Activated CD4-positive, alpha-beta T cell treated with anti-CD3 and anti-CD28 coated beads, Interleukin-10, Interleukin-2, amounts not matched to agents 100 ng/mL and 50 ng/mL, durations not matched to agents 16 hours and 8 hours (primary cell): ENCODE measurements at places on chromosomes 7 and 10.
A peak's percentile ranks its signal among the peaks of the same experiment; 100 is the strongest.

- DNase-seq: no peak
These were observed 37.0 kb downstream of the EPDR1 start for GRCh38 chr7:37957221-37957970.

DNA sequence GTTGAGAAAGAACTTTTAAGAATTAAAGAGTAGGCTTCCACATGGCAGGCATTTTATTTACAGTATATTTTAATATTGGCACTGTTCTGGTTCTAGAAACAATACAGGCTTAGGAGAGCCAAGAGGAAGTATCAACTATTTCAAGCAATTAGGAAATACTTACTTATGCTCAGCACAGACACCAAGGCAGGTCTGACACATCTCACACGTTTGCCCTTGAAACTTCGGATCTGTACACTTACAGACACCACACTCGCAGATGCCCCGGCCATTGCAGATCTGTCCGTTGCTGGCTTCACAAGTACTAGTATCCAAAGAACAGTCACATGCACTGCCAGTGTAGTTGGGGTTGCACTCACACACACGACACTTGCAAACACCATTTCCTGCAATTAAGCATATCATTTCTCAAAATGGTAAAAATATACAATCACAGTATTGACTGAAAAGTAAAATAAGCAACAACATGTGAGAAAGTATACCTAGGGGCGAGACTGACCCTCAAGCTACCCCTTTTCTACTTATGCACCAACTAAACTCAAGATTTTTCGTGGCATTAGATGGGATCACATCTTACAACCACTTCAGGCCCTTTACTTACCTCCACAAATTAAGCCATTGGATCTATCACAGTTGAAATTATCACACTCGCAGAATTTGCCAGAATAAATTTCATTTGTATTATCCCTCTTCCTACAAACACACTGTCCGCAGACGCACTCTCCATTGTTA lies 46.6 kb downstream of the ITGB1 start:
- no peak for DNase-seq

DNA sequence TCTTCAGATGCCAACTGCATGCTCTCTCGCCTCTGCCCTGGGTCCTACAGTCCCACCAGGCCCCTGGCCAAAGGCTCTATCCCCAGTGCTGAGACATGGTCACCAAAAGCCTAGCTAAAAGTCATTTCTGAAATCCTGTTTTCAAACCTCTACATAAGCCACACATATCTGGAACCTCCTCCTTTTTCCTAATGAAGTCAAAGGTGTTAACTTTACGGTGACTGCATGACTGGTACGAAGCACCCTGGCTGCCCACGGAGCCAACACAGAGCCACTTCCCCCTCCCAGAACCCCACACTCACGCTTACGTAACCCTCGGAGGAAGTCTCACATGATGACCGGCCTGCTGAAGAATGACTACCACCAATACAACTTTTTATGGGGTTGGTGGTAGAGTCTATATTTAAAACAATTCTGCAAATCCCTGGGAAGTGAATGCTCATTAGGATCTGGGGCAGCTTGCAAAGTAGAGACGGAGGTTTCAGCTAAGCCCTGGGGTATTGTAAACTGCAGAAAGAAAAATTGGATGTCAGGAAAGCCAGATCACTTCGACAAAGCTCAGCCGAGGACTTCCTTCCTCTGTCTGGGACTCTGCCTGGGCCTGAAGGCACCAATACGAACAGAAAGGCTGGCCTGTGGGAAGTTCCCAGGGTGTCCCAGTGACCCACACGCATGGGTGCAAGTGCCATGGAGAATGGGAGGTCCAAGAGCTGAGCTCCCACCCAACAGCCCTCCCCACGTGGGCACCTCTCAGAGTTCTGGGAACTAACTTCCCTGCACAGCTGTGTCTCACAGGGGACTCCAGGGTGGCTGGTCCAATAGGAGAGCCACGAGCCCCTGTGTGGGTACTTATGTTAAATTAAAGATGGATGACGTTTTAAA lies 50.7 kb downstream of the PDGFA start:
- no peak for DNase-seq

DNA sequence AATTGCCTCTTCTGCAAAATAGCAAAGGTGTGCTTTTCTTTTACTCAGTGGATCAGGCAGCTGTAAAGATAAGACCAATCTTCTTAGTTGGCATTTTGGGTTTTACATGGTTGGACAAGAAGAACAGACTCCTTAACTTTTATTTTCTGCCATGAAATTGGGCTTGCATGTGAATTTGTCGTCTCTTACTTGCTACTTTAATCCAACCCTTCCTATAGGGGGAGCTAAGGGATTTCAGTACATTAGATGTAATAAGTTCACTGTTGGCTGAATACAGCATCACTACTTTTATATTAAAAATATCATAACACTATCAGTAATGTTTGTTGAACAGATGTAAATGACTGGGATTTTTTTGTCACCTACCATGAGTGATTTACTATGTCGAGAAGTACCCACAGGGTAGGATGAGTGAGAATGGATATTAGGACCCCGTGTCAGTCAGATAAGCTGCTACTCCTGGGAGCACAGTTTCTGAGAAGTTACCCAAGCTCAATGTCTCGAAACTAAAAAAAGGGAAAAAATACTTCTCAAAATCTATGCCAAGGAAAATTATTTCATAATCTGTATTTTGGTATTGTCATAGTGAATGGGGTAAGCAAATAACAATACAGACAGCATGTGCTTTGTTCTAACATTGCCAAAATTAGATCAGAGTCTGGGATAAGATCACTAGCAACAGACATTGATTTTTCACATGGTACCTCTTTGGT lies 127.4 kb upstream of the AGR3 start:
- DNase-seq: peak; percentile 63

GRCh38 chr10:92834986-92835385 lies 13.3 kb upstream of the EXOC6 start:
- no peak for DNase-seq

GRCh38 chr7:151137791-151138152 lies 29.7 kb downstream of the GBX1 start:
- no peak for DNase-seq

GRCh38 chr7:29017713-29018112 lies 59.6 kb upstream of the TRIL start:
- no peak for DNase-seq

GRCh38 chr10:58094985-58095718 lies 172.5 kb downstream of the IPMK start:
- DNase-seq: no peak

GRCh38 chr10:11439523-11440053 lies 171.9 kb downstream of the USP6NL start:
- DNase-seq: no peak

- DNase-seq: no peak
These were observed 63.4 kb upstream of the C1QL3 start for GRCh38 chr10:16585103-16585502.

DNA sequence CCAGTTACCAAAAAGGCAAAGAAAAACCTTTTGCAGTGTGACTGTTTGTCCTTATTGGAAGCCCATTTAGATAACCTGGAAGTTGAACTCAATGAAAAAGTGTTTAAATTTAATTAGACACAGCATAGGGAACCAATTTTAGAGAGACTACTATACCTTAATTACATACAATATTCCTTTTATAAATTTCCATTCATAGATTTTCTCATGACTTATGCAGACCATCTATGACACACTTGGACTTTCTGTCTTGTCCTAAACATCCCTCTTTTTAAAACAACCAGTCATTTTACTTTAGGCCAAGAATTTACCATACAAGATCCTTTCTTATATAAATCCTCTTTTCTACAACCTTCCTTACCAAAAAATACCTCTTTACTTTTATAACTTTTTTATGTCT lies 61.6 kb downstream of the MTURN start:
- DNase-seq: no peak

DNA sequence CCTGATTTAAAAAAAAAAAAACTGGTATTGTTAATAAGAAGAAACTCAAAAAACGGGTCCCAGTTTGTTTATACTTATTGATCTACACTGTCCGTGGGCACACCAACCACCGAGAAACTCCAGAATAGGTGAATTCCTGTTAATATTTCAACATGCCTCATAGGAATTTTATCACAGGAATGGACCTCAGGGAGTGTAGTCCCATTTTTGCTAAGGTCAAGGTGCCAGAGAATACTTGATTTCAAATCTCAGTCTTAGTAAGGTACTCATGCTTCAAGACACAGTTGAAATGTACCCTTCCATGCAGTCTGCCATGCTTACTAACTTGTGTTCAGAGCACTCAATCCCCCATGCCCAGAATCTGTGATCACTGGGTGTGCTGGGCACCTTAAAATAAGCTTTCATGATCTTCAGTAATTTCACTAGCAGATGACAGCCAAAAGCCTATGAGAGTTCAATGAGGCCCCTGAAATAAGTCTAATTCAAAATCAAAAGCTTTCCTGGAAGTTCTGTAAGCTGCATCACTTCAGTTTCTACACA lies 385.7 kb downstream of the TNS3 start:
- DNase-seq: no peak

- DNase-seq: no peak
These were observed 21.0 kb downstream of the KLF6 start for GRCh38 chr10:3763852-3764625.

DNA sequence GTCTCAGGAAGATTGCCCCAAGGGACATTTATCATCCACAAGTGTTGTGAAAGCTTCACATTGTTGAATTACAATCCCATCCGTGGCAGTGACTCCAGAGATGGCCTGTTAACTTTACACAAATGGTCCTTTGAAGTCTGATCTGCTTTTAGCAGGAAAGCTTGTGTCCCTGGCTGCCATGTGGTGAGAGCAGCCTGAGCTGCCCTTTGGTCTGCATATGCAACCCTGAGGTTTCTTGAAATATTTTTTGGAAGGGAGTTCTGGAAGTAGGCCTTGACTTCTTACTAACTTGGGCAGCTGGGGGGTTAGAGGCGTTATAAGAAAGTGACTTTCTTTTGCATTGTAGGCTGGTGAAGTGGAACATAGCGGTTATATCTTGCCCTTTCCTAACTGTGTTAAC lies 41.3 kb upstream of the FAM180A start:
- no peak for DNase-seq

DNA sequence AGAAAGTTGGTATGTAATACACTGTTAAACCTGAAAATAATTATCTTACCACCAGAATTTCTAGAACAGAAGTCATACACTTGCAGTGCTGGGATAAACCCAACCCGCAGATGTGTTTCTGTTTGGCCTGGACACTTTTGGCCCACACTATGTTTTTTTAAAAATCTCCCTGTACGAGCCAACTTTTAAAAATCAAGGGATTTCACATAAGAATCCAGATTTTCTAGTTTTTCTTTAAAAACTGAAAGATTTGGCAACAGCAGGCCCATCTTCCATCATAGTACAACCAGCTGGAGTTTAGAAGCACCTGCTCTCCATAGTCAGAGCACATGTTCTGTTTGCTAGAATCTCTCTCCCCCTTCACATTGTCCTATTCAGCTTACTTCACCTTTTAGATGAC lies 74.0 kb downstream of the TLL2 start:
- no peak for DNase-seq

DNA sequence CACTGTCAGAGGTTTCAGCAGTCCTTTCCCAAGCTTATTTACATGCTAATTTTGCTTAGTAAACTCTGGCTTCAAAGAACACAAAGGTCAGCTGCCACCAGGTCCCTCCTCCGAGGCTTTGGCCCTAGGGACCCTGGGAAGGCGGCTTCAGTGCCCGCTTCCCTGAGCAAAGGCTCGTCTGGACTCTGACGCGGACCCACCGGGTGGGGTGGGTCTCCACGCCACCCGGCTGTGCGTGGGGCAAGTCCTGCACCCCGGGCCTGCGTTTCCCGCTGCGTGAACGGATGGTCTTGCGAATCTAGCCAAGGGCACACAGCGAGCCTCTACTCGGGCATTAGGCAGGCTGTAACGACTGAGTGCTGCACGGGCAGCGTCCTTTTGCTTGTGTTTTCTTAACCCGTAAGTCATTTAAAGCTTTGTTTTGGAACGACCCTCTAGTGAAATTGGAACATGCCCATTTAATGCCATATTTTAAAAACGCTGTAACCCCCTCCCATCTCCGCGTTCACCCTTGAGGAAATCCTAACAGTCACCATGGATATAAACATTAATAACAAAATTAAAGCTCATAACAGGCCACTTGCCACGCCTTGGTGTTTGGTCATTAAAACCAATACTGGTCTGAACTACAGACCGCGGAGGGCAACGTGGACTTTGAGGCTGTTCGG lies 828 bp downstream of the BNIP3 start:
- no peak for DNase-seq
